Left ventricle myocardium inferior (tissue), 1 donor: ENCODE measurements at places on chromosomes 2 and 18.

- DNase-seq, result no peak
Measured at GRCh38 chr2:101097638-101098037, 53.5 kb downstream of the TBC1D8 start.

DNA sequence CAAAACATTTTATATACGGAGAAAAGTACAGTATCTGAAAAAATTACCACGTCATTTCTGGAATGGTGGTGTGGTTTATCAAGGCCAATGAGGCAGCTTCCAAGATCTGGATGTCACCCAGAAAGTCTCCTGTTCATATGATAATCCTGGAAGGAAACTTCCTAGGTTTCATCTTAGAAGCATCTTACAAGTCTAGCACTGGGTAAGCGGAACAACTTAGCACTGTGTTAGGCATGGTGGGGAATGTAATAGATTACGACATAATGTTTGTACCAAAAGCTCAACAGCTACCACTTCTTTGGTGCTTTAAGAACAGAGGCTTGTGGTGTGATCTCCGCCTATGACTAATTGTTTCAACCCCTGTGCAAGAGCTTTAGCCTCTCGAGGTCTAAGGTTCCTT, 63.1 kb upstream of the LYPD1 start:
- no peak for DNase-seq

DNA sequence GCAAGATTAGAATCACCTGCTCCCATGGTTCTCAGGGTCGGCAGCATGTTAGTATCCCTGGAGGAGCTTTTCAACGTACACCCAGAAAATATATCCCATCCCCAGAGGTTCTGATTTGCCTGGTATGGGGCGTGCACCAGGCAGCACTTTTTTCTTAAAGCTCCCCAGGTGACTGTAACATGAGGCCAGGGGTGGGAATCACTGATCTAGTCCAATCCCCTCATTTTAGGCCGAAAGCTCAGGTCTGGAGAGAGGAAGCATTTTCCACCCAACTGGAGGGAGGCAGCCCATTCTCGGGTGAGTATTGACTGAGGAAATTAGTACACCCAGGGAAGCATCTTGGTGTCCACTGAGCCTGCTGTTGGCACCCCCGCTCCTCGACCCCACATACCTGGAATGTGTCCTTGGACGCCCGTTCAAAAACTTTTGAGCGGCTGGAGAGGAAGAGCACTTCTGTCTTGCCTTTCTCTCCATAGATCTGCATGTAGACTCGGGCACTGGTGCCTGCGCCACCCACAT, 94.3 kb downstream of the LOXHD1 start:
- no peak for DNase-seq

DNA sequence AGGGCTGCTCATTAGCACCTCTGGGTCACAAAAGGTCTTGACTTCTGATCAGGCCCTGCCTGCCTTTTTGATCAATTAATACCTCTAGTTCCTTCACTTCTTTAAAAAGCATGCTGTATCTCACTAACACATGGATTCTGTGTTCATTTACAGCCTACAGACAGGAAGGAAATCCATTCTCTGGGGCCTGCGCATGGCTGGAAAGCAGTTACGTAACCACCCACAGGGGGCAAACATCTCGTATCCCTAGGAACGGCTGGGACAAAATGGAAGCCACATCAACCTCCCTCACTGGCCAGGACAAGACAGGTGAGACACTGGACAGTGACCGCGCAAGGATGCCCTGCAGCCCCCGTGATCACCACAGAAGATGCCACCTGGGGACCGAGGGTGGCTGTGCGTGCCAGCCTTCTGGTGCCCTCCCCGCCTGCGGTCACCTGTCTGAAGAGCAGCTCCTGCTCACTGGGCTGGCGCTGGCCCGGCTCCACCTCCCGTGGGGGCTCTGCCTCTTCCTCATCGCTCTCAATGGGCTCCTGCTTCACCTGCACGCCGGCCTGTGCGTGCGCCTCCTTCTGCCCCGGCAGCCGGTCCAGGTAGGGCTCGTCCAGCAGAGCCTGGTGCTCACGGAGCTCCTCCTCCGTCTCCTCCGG, 266.9 kb downstream of the TWIST2 start:
- no peak for DNase-seq

DNA sequence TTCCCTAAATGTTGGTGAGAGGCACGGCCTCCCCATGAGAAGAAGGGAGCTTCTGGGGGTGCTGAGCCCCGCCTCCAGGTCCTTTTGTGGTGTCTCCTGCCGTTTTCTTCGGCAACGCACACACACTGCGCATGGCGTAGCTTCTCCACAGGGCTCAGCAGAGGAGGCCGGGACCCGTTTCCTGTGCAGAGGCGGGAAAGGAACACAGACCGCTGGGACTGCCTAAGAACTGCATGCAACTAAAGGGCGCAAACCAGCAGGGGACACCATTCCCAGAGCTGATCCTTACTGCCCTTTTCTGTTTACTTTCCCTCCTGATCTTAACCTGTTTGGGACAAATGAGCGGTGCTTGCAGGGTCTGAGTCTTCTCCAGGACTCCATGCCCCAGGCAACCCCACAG, 90.3 kb upstream of the CAPN13 start:
- DNase-seq, result no peak

- no peak for DNase-seq
Measured at GRCh38 chr2:8527031-8527430, 154.8 kb upstream of the ID2 start.

DNA sequence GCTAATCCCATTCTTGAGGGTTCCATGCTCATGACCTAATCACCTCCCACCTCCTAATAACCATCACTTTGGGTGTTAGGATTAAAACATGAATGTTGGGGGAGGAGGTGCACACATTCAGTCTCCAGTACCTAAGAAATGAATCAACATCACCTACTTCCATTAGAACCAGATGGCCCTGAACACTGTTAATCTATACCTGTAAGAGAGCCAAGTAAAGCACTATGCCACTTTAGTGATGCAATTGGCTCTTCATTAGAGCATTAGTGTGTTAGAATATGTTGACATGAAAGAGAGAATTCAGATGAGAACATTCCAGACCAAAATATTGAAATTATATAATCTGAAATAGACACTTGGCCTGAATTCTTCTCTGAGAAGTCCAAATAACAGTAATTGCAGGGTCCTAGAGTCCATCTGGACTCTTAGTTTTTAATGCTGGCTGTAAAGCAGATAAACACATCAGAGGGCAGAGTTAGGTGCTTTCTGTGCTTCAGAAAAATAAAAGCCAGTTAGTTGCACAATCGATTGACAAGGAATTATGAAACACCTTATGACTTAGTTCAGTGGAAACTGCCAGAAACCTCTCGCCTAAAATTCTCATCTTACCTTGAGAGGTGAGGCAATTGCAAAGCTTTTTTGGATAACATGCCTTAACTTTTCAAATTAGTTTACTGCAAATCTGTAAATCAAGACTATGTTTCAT, 923.7 kb downstream of the SLC4A3 start:
- DNase-seq, result no peak

DNA sequence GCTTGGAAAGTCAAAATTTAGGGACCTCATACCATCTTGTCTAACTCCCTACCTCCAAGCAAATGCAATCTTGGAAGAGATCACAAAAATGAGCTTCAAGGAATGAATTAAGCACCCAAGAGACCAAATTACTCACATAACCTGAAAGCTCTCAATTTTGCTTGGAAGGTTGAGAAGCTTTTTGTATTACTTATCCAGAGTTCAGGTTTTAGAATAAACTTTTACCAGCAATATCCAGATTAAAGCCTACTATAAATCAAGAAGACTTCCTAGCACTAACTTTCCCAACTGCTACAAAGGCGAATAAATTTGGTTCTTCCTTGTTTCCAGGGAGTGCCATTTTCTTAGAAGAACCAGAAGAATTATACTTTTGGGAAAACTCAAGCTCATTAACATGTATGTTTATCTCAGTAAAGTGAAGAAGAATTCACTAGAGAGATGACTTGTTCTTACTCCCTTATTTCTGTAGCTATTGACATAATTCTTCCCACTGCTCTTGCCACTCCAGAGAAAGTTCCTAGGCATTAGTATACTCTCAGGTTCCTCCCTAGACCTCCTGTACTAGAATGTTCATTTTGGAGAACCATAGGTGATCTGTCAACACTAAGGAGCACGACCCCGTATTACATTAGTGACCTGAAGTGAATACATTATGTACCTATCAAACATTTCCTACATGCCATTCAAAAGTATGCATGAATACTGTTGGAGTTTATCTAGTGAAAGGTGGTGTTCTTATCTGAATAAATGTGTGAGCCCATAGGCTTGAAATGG, 18.0 kb upstream of the STPG4 start:
- DNase-seq, result no peak

DNA sequence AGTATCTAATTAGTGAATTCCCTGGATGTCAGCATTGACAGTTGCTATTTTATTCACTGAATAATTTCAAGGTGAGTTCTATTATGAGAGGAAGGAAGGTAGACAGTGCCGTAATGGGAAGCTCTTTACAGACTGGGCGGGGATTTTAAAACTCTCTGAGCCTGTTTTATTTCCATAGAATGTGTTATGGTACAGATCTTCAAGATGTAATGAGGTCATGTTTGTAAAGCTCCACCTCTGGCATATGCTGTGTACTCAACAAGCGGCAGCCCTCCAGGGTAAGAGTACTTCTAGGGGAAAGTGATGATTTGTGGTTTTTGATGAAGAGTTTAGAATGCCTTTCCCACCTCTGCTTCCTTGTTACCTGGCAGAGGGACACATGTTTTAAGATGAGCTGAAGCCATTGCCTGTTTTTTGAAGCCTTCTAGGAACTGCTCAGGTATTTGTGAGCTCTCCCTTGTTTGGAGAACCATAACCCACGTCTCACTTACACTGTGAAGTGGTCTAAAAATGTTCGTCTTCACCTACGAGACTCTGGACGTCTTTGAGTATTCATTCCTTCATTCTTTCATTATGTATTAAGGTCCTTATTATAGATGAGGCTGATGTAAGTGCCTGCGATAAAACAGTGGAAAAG, 251.2 kb downstream of the PTGR3 start:
- no peak for DNase-seq

DNA sequence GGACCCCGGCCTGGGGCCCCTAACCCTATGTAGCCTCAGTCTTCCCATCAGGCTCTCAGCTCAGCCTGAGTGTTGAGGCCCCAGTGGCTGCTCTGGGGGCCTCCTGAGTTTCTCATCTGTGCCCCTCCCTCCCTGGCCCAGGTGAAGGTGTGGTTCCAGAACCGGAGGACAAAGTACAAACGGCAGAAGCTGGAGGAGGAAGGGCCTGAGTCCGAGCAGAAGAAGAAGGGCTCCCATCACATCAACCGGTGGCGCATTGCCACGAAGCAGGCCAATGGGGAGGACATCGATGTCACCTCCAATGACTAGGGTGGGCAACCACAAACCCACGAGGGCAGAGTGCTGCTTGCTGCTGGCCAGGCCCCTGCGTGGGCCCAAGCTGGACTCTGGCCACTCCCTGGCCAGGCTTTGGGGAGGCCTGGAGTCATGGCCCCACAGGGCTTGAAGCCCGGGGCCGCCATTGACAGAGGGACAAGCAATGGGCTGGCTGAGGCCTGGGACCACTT, 16.4 kb downstream of the EMX1 start:
- DNase-seq, result no peak

DNA sequence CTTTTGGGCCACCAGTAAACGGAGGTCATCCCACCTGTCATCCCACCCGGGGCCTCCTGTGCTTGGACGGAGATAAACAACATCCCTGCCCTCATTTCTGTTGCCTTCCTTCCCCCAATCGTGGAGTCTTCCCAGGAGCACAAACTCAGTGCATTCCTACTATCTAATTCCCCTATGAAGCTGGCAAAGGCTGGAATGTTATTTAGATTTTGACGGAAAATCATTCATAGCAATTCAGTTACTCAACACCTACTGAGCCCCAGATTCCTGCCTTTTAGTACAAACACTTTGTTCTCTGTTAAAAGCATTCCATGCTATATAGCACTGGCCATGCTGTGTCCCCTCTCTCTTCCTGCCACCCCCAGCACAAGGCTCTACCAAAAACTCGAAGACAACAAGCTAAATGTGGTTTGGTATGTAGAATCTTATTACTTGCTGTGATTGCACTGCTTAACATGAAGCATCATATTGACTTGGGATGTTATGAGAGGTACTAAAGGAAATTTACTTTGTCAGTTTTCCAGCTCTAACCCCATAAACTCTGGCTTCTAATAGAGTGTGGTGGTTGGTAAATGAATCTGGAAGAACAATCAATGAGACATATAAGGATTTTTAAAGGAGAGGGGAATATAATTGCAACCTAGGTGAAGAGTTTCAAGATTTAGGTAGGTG, 32.3 kb upstream of the IMPA2 start:
- no peak for DNase-seq

DNA sequence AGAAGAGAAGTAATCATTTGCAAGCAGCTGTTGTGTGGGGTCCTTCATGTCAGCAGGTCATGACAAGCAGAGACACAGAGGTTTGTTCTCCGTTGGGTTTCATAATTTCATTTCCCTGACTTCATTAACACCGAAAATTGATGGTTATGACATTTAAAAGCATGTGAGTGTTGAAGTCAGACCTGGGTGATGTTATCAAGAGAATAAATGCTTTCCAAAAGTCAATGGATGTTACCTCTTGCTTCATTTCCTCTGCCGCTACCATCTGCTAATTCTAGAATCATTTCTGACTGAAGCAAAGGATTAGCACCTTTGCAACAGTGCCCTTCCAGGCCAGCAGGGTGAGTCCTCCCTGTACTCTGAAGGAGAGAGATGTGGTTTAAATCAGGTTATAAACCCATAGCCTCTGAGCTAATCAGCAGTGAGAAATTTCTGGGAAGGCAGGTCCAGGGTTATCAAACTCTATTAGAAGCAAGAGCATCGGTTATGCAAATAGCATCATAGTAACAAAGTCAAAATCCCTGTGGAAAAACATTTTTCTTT, 446.2 kb downstream of the PIK3C3 start:
- DNase-seq, result no peak

DNA sequence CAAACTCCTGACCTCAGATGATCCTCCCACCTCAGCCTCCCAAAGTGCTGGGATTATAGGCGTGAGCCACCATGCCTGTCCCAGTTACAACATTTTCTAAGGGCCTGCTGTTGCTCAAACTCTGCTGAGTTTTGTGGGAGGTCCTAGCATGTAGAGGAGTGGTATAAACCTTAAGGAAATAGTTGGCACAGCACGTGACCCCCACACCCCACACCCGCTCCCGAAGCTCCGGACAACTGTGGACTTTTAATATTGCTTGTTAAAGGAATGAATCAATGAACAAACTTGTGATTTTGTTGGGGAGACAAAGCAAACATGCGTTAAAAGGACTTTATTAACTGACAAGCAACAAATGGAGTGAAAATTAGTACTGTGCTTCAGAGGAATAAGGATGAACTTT, 137.8 kb upstream of the GATA6 start:
- no peak for DNase-seq
